ENCODE measurements at places on chromosomes 6 and 20. TPM values are rescaled to one million over a fixed set of nuclear protein-coding genes. Genes with fewer than 3 reads are reported as not detected.

RUNX2 gene
- total RNA-seq = 0.46 TPM

MEI4 gene
- total RNA-seq = not detected

ENPP5 gene
- 1.4 TPM for total RNA-seq

DNA sequence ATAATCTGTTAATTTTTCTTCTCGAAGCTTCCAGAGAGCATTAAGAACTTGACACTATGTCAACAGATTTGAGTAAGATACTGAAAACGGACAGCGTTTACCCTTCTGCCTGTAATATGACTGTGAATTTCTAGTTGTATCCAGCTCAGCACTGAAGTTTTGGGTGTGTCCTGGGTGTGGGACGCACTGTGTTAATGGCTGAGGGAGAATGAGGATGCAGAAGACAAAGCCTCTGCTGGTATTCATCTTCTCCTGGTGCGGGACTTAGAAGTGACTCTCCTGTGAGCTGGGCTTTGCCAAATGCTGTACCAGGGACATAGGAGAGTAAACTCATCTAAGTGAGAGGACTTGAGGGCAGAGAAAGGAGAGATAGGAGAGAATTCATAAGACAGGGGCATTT is 90.3 kb upstream of the CLDN20 start:
- no peak for ATAC-seq

SPATA2 gene
- total RNA-seq = 2.2 TPM

COL21A1 gene
- 31.8 TPM for total RNA-seq

GRCh38 chr6:45433533-45434380 is 56.0 kb upstream of the SUPT3H start:
- no peak for ATAC-seq

DNA sequence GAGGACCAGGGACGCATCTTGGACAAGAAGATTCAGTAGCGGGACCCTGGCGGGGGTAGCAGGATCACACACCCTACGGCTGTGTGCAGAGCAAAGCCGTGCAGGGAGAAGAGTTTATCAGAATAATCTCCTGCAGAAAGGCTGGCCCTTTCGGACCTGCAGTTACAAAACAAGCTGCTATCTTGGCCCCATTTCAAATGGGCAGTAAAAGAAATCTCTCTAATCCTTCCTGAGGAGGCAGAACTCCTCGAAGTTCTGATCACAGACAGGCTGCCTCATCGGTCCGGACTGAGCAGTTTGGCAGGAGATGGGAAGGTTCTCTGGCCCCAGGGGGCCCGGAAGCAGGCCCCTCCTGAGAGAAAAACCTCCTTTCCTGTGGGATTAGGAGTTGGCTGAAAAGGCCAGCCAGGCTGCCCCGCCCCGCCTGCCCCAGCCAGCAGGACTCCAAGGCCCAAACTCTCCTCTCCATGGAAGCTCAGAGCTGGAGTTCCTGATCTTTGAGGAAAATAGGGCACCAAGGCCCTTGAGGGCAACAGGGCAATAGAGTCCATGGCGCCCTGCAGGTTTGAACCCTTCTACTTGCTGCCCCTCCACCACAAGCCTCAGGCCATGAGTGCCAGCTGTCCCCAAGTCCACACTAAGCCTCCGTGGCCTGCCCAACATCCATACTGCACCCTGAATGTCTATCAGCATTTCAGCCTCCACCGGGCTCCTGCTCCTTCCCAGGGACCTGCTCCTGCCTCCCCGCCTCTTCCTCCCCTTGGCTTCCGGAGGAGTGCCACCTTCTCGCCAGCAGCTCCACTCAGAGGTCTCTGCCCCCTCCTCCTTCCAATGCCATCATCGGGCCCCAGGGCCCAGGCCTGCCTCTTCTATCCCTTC is 141.3 kb downstream of the PREX1 start:
- peak; percentile 3 for ATAC-seq

DNA sequence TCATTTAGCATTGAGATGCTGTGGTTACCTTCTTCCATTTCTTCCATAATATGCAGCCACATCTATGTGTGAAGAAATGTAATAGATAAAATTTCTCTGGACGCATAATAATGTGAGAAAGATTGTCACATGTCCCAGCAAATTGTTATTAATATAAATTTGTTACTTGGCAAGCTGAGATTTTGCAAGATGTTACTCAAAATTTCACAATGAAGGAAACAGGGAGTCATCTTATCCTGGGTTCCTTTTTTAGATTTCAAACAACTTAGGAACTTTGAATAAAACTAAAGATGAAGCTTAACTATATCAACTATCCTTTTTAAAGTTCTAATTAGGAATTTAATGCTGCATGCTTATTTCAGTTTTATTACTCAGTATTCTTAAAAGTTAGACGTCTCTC is 3.6 kb downstream of the ESR1 start:
- no peak for ATAC-seq

- no peak for ATAC-seq
Measured at GRCh38 chr6:100877851-100878250, 3.3 kb downstream of the ASCC3 start.

DNA sequence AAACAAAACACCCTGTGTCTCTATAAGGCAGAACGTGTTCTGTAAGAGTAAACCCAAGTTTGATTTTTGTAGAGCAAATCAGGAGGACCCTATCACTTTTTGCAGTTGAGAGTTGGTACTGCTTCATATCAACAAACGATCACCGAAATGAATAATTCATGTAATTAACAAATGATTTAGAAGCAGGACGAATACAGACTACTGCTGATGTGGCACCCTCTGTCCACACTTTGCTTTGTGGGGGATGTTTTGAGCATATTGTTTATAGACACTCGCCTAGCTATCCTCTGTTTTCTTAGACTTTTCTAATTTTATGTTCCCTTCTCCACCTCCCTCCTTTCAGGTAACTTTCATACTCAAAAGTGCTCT is 1.5 kb downstream of the CD2AP start:
- ATAC-seq = peak; percentile 3

ULBP2 gene
- 1.7 TPM for total RNA-seq

- ATAC-seq = peak; percentile 78
Measured at GRCh38 chr6:33717934-33718455, 6.5 kb upstream of the UQCC2 start.

SLC35F1 gene
- 33.0 TPM for total RNA-seq

- no peak for ATAC-seq
Measured at GRCh38 chr20:62796699-62797491, 622 bp downstream of the MRGBP start.

NMBR gene
- total RNA-seq = not detected

PSORS1C1 gene
- total RNA-seq = 2.2 TPM

- no peak for ATAC-seq
Measured at GRCh38 chr6:111617149-111617548, 11.5 kb upstream of the TRAF3IP2 start.

PTCHD4 gene
- total RNA-seq = 8.4 TPM

DNA sequence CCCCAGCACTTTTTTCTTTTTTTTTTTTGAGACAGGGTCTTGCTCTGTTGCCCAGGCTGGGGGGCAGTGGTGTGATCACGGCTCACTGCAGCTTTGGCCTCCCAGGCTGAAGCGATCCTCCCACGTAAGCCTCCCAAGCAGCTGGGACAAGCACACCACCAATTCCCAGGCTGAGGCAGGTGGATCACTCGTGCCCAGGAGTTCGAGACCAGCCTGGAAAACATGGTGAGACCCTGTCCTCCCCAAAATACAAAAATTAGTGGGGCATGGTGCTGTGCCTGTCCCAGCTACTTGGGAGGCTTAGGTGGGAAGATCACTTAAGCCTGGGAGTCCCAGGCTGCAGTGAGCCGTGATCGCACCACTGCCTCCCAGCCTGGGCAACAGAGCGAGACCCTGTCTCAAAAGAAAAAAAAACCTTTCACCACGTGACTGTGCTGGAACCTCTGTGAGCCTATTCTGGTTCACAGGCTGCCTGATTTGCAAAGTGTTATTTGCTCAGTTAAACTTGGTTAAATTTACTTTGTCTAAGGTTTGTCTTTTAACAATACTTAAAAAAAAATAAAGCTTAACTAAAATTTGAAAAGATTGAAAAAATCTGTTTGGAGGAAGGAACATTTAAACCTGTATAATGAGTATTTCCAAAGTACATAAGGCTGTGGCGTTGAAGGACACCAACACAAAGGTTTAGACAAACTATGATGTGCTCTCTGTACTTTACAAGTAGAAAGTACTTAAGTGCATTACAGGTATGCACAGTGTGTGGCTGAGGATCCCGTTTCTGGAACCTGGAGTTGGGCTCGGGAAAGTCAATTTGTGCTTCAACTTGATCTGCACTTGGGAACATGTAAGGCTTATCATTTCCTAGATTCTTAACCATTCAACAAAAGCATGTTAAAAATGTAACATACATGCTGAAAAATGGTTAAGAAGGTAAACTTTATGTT is 55.0 kb downstream of the PPP1R3G start:
- no peak for ATAC-seq

GRCh38 chr6:44512868-44513741 is 125.6 kb downstream of the CDC5L start:
- no peak for ATAC-seq

All from motor neuron (in vitro differentiated cells).